ENCODE measurements at places on chromosomes 4 and X. TPM values are rescaled to one million over a fixed set of nuclear protein-coding genes. Genes with fewer than 3 reads are reported as not detected.

CXCL11 gene
- total RNA-seq, result not detected

SRPK3 gene
- 0.12 TPM for total RNA-seq

TRIM61 gene
- not detected for total RNA-seq

FABP2 gene
- not detected for total RNA-seq

SORBS2 gene
- total RNA-seq, result 23.8 TPM

ZAR1 gene
- not detected for total RNA-seq

SSX2B gene
- total RNA-seq, result not detected

DGAT2L6 gene
- not detected for total RNA-seq

GAGE13 gene
- total RNA-seq, result not detected

ADH7 gene
- total RNA-seq, result not detected

HSFX1 gene
- 0.20 TPM for total RNA-seq

TCEAL7 gene
- total RNA-seq, result not detected

ASB11 gene
- not detected for total RNA-seq

HTR2C gene
- total RNA-seq, result not detected

FAM149A gene
- total RNA-seq, result 0.46 TPM

DAPP1 gene
- not detected for total RNA-seq

VSIG4 gene
- total RNA-seq, result not detected

DCAF12L2 gene
- 1.3 TPM for total RNA-seq

KLHL34 gene
- total RNA-seq, result not detected

EPGN gene
- total RNA-seq, result 146 TPM

TLR10 gene
- not detected for total RNA-seq
